Head of caudate nucleus (tissue), 42 donors: ENCODE measurements at places on chromosomes 11 and 22.
A peak's percentile ranks its signal among the peaks of the same experiment; 100 is the strongest.

DNA sequence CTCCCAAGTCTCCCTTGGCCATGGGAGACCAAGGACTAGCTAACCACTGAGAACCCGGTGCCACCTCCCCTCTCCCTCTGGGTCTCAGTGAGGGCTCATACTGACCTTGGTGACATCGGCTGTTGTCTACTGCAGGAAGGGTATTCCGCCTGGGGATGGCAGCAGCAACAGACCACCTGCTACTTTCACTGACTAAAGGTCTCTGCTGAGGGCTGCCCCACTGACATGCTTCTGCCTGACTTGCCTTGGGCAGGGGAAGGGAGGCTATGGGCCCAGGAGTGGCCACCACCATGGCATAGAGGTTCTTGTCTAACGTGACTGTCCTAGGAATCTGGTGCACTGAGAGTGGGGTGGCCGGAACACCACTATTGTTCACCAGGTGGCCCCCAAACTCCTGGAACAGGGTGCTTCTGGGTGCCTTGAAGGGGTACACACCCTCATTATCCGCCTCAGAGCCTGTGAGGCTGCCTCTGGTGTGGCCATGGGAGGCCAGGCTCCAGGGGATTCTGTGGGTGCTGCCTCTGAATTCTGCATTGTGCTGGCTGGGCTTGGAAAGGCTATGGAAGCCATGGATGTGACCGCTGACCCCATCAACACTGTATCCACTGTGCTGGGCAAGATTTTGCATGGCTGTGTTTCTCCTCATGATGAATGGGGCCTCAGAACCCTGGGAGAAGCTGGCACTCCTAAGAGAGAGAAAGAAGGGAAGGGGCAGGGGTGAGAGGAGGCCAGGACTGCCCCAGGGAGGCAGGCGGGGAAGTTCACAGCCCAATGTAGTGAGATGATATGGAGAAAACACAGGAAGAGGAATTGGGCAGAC lies 38.3 kb downstream of the GAB4 start:
- DNase-seq: no peak

GRCh38 chr11:129141748-129142523 lies 50.2 kb downstream of the ARHGAP32 start:
- no peak for DNase-seq

GRCh38 chr11:116173506-116173905 lies 599.3 kb downstream of the BUD13 start:
- no peak for DNase-seq

DNA sequence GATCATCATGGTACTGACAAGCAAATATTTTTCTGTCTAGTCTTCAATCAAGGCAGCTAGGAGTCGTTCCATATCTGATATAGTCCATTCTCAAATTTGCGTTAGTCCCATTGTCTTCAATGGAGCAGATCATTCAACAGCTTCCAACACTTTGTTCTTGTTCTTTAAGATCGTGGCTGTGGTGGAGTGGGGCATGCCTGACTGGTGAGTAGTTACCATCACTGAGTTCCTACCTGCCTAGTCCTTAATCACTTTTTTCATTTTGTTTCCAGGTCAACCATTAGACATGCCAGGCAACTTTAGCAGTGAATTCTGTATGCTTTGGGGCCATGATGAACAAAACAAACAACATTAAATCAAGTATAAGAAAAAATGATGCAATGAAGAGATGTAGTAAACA lies 693.1 kb upstream of the KIRREL3 start:
- DNase-seq: no peak

- DNase-seq: peak; percentile 63
Measured at GRCh38 chr22:44711690-44712555, 9.9 kb downstream of the PRR5 start.

DNA sequence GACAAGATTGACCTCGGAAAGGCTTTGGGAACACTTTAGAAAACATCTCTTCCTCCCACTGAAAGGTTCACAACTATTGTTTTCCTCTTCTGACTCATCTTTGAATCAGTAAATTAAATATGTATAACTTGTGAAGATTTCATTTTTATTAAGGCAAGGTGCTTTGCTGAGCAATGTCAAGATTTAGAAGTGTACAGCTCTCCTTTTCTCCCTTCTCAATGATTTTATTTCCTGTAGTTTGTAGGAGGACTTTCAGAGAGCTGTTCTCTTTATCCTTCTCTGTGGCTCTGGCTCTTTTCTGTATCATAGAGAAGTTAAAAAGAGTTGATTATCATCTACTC lies 594.2 kb downstream of the METTL15 start:
- DNase-seq: no peak

DNA sequence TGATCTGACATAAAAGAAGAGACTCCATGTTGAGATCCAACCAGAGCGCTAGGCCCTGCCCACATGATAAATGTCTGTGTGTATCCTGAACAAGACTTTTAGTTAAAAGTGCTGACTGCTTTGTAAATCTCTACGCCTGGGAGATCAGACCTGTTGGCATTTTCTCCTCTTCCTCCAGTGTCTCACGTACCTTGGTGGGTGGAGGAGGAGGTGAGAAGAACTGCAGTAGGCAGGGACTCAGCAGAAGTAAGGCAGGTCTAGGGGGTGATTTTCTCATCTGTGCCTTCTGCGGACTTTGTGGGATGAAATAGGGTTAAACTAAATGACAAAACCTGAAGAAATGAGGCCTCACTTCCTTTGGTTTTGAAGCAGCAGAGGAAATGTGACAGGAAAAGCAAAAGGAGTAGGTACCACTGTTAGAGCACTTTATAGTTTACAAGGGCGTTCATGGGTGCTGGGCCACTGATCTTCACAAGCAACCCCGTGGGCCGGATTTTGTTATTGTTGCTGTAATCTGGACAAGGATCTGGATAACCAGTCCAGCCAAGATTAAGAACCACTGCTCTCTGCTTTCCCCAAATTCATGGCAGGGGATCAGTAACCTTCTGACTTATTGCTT lies 36.7 kb upstream of the PLET1 start:
- peak; percentile 52 for DNase-seq

- no peak for DNase-seq
Measured at GRCh38 chr11:15638386-15638787, 523.7 kb downstream of the INSC start.
